ENCODE measurements at places on chromosomes 2 and 18. TPM values are rescaled to one million over a fixed set of nuclear protein-coding genes. Genes with fewer than 3 reads are reported as not detected.

SAG gene
- total RNA-seq, result not detected

ITGB6 gene
- 0.79 TPM for total RNA-seq

TMEM247 gene
- total RNA-seq, result not detected

AP1S3 gene
- 35.4 TPM for total RNA-seq

PLCD4 gene
- total RNA-seq, result 0.90 TPM

GALR1 gene
- total RNA-seq, result not detected

CDK5R2 gene
- total RNA-seq, result 2.3 TPM

DSG4 gene
- total RNA-seq, result not detected

MAL gene
- not detected for total RNA-seq

XDH gene
- 0.96 TPM for total RNA-seq

ALS2 gene
- total RNA-seq, result 12.4 TPM

POU3F3 gene
- total RNA-seq, result 0.06 TPM

NAB1 gene
- total RNA-seq, result 36.7 TPM

RBM44 gene
- total RNA-seq, result 0.29 TPM

L3MBTL4 gene
- total RNA-seq, result not detected

FBXO36 gene
- total RNA-seq, result 0.94 TPM

TGFA gene
- total RNA-seq, result 5.9 TPM

ERICH2 gene
- total RNA-seq, result not detected

RND3 gene
- total RNA-seq, result 51.2 TPM
